ENCODE measurements at places on chromosomes 12 and 14.
A peak's percentile ranks its signal among the peaks of the same experiment; 100 is the strongest.

- DNase-seq: no peak
These were observed 644.0 kb downstream of the DIO2 start for GRCh38 chr14:79567306-79567705.

DNA sequence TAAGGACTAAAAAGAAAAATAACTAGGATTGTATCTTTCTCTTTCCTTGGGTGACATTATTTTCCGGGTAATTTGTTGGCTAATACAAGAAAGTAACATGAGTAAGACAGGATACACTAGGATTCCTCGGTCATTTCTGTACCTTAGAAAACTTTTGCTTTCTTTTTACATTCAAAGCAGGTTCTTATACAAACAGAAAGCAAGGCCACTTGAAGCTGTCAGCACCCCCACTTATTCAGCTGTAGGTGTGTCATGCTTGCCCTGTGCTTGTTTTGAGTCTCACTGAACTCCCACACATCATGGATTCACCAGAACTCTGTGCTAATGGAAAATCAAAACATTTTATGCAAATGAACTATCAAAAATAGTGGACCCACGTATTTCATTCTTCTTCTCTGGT is 266.8 kb upstream of the CLEC14A start:
- DNase-seq: no peak

GRCh38 chr12:81896771-81897170 is 137.6 kb upstream of the PPFIA2 start:
- no peak for DNase-seq

DNA sequence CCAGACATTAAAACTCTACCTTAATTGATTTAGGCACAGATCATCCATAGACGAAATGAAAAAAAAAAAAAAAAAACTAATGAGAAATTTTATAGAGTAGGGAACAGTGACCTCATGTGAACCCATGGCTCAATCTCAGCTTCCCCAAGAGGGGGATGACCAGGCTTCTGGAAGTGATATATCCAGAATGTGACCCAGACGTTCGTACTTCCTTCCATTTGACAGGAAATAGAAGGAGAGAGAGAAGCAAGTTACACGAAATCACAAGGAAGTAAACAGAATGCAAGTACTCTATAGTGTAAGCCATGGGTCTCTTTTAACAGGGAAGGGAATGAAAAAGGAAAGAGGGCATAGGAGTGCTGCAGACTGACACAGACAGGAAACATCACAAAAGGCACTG is 10.1 kb downstream of the FOXN3 start:
- DNase-seq: no peak

- peak; percentile 57 for DNase-seq
These were observed 652 bp upstream of the SELPLG start for GRCh38 chr12:108634341-108634751.

GRCh38 chr12:38399711-38400206 is 83.2 kb downstream of the ALG10B start:
- DNase-seq: no peak

- DNase-seq: no peak
These were observed 168.1 kb upstream of the NOVA1 start for GRCh38 chr14:26765768-26766520.

DNA sequence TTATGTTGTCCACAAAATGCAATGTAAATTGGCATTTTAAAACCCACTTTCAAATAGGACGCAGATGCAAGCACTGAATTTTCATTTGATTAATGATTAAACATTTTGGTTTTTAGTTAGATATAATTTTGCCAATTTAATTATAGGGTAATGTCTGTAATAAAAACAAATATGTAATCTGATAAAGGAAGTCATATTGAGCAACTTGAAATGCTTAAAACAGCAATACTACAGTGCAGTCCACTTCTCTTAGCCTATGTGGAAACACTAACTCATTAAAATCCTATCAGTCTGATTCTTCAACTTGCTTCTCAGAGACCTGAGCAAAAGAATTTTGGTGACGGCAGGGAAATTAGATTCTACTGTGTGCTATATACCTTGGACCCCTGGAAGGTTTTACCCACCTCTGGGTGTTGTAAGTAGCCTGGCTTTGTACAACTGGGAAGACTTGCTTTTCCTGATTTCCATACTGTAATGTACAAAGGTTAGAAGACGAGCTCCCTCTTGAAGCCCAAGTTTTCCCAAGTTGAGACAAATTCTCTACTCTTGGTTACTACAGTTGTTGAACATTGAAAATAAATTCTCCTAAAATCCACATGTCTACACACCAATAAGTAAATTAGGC is 4.1 kb downstream of the TRHDE start:
- DNase-seq: no peak

DNA sequence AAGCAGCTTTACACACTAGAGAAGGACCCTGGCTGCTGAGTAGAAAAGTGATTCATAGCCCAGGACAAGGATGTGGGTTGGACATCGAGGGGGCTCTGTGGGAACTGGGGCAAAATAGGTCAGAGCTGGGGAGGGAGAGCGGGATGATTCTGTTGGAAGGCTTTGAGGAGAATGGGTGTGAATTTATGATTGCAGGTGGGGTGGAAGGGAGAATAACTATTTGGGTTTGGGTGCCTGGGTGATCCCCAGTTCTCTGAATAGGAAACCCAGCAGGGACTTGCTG is 13.1 kb downstream of the SERPINA3 start:
- DNase-seq: no peak

DNA sequence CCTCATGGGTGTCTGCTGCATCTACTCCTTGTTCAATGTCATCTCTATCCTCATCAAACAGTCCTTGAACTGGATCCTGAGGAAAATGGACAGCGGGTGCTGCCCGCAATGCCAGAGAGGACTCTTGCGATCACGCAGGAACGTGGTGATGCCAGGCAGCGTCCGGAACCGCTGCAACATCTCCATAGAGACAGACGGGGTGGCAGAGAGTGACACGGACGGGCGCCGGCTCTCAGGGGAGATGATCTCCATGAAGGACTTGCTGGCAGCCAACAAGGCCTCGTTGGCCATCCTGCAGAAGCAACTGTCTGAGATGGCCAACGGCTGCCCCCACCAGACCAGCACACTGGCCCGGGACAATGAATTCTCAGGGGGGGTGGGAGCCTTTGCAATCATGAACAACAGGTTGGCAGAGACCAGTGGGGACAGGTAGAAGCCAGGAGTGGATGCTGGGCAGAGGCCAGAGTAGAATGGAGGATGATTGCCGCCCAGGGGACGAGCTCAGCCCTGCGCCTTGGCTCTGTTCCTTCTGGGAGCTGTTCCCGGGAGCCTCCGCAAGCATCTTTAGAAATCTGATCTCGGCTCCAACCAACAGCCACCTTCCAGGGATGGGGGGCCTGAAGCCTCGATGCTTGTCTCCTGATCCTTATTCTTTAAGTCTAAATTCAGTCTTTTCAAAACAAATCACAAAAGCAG is 71.6 kb upstream of the PSMC1 start:
- no peak for DNase-seq

GRCh38 chr12:104896146-104896545 is 61.9 kb downstream of the SLC41A2 start:
- no peak for DNase-seq

GRCh38 chr12:3125674-3126073 is 48.5 kb downstream of the TSPAN9 start:
- DNase-seq: no peak

DNA sequence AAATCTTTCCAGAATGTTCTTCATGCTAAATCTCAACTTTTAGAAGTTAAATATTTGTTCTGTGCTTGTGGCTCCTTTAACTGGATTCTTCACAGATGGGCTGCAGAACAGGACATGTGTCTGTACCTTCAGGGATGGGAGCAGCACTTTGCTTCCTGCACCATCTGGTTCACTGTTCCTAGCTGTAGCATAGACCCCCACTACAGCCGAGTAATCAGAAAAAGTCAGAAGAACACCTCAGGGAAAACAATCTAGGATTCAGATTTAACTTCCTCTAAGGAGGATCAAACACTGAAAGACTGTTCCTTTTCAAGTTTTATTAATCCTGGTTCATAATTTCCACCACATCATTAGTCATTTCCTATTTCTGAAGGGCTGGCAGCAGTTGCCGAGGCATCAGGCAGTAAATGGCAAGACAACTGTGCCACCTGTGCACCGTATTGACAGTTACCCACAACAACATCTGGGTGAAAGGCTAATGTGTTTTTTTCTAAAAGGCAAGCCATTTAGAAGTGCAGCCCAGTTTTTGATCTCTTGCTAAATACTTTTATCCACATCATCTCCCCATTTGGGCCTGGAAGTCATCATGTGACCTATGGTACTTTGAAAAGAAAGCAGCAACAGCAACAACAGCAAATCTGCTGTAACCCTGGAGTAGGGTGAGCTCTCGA is 212.8 kb upstream of the BMP4 start:
- peak; percentile 98 for DNase-seq

DNA sequence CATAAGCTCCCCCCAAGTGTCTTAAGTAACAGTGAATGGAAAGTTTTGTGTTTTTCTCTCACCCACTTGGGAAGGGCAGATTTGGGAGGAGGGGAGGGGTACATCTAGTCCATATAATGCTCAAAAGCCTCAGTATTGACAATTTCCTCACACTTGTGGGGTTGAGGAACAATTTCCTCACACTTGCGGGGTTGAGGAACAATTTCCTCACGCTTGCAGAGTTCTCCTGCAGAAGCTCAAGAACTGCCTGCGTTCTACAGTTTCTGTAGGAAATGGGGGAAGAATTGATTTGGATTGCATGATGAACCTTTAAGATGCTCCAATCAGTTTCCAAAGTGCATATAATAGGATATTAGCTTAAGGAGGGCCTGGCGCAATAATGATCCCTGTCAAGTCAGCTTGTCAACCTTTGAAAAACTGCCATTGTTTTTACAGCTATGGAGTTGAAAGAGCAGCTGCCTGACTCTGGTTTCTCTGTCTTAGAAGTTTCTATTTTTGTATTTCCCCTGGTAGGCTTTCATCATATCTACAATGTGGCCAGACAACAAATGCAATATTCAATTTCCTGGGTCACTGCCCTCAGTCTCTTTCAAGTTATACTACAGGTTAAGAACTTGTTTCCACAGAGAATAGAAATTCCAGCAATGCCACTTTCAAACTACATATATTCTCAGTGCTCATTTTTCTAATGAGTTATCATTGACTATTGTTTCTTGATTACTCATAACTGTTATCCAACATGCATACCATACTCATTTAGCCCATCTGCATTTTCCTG is 66.5 kb downstream of the PLEKHG7 start:
- no peak for DNase-seq

GRCh38 chr14:52318062-52318461 is 4.0 kb downstream of the PTGER2 start:
- DNase-seq: no peak

- DNase-seq: no peak
These were observed 35.9 kb upstream of the DYNC1H1 start for GRCh38 chr14:101928415-101928841.
